Brain pericyte (primary cell): ENCODE measurements at places on chromosomes 7 and 10.

- DNase-seq = no peak
These were observed 14.0 kb upstream of the ADD3 start for GRCh38 chr10:109993551-109994330.

DNA sequence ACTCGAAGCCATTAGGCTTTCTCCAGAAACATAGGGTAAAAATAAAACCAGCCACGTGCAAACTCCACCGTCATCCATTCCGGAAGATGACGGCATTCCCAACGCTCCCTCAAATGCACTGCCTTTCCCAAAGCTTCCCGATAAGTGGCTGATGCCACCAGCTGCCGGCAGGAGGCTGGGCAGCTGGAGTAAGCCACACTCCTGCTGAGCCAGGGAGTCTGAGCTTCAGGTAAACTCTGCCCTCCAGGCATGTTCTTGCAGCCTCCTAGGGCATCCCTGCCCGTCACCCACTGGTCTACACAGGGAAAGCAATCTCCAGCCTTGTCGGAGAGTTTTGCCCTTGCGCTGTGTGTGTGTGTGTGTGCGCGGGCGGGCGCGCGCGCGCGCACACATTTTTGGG is 40.5 kb upstream of the TMEM273 start:
- no peak for DNase-seq

DNA sequence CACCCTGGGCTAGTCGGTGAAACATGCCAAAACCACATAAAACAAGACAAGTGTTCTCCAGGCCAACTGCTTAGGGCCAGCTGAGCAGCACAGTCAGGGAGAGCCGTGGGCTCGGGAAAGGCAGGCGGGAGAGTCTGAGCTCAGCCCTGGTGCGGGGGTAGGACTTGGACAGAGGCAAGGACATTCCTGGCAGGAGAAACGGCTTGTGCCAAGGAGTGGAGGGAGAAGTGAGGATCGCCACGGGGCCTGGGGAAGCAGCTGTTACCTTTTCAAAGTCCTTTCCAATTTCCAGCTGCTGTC is 4.2 kb downstream of the ELN start:
- no peak for DNase-seq

GRCh38 chr10:119644205-119644814 is 6.9 kb upstream of the BAG3 start:
- no peak for DNase-seq

DNA sequence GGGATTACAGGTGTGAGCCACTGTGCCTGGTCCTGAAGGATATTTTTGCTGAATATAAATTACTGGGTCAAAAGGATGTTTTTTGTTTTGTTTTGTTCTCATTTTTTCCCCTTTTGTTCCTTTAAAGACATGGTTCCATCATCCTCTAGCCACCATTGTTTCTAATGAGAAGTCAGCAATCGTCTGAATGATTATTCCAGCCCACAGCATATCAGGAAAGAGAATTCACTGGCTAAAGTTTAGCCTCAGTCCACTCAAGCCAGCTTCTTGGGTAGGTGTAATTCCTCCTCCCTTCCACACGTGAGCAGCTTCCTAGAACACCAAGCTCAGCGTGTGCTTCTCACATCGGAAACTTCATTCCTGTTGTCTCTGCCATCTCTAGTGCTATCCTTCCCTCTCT is 112.8 kb upstream of the INSIG1 start:
- DNase-seq = no peak
